ENCODE measurements at places on chromosomes 7 and 10.
A peak's percentile ranks its signal among the peaks of the same experiment; 100 is the strongest.

DNA sequence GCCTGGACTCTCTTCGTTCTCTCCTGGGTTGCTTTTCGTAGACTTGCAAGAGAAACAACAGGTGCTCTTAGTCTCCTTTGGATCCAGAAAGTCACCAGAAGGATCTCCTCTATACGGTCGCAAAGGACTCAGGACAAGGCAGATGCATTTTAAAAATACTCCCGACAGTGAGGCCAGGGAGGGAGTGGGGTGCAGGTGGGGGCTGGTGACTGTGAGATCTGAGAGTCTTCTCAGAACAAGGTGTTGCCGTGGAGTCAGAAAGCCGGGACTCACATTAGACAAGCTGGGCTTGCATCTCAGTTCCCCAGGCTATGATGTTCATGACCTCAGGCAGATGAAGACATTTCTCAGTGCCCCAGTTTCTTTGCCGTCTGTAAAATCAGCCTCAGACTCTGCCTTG is 507.2 kb downstream of the TCERG1L start:
- no peak for DNase-seq

DNA sequence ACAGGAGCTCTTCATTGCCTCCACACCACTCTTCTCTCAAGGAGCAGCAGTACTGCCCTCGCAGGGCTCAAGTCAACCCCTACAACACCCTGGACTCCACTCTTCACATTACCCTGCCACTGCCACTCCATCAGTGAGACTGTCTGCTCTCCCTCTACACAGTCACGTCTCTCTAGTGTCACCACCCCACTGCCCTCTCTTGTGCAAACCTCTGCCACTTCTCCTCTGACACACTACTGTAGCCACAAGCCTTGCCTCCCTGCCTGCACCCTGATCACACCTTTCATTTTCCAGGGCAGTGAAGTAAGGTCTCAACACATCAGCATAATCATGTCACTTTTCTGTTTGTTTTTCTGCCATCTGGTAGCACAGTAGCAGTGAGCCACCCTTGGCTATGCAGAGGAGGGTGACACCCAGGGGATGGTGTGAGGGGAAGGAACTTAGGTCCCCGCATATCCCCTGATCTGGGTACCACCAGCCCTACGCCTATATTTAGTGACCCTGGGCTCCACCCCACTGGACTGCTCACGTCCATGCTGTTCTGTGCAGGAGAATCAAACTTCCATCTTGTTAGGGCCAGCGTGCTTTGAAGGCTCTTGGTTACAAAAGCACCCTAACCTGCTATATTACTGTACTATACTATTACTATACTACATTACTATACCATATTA is 1.6 kb downstream of the C10orf143 start:
- no peak for DNase-seq

DNA sequence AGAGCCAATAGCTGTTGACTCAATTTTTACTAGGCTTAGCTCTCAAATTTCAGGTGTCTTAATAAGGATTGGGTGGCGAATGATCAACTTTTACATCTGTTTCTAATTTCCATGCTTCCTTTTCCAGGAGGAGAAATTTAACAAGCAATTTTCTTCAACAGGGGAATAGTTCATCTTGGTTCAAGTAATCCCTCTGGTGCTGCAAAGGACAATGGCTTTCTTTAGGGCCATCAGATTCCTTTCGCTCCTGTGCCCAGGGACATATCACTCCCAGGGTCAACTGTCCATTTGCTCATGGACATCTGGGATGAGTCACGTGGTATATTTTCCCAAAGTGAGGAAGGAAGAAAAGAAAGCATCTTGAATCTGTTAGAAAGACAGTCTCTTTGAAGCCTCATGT is 313.3 kb downstream of the FRMD4A start:
- DNase-seq, result peak; percentile 48

DNA sequence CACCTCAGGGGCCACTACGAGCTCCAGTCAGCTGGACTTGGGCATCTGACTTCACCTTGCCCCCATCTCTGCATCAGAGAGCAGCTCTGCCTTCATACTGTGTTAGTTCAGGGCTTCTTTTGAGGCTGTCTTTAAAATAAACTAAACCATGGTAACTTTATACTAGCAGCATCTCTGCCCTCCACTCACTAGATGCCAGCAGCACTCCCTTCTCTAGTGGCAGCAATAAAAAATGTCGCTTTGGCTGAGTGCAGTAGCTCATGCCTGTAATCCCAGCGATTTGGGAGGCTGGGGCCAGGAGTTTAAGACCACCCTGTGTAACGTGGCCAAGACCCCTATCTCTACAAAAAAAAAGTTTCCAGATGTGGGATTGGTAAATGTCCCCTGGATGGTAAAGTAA is 584.4 kb downstream of the INHBA start:
- no peak for DNase-seq

GRCh38 chr7:119197172-119197876 is 972.8 kb downstream of the ANKRD7 start:
- no peak for DNase-seq
